ENCODE measurements at places on chromosomes 7 and 10. TPM values are rescaled to one million over a fixed set of nuclear protein-coding genes. Genes with fewer than 3 reads are reported as not detected.
A peak's percentile ranks its signal among the peaks of the same experiment; 100 is the strongest.

DNA sequence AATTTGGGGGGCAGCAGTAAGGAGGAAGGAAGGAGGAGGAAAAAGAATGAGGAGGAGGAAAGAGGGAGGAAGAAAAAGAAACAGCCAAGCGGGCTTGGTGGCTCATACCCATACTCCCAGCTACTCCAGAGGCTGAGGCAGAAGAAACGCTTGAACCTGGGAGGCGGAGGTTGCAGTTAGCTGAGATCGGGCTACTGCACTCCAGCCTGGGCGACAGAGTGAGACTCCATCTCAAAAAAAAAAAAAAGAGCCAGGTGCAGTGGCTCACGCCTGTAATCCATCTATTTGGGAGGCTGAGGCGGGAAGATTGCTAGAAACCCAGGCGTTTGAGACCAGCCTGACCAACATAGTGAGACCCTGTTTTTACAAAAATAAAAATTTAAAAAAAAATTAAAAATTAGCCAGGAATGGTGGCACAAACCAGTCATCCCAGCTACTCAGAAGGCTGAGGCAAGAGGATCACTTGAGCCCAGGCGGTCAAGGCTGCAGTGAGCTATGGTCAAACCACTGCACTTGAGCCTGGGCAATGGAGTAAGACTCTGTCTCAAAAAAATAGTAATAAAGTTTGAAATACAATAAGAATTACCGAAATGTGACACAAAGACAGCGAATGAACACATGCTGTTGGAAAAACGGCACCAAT, 14.1 kb upstream of the CRCP start:
- no peaks in the 10 kb centered on the region for H3K4me1 ChIP-seq
- no peaks in the 10 kb centered on the region for H3K27me3 ChIP-seq
- no peaks in the 10 kb centered on the region for H3K36me3 ChIP-seq
- H3K27ac ChIP-seq: peak overlapping the region; percentile 92
- no peak for DNase-seq

The NACAD gene
- 6.8 TPM for total RNA-seq

The TMEM213 gene
- total RNA-seq: not detected

- H3K27me3 ChIP-seq: no peaks in the 10 kb centered on the region
- H3K4me3 ChIP-seq: no peak overlapping the region
- H3K27ac ChIP-seq: no peak overlapping the region
- H3K4me1 ChIP-seq: peaks cover 7% of the 10 kb centered on the region
- no peak for DNase-seq
These were observed 72.4 kb upstream of the LRRC17 start for GRCh38 chr7:102840404-102840803.

DNA sequence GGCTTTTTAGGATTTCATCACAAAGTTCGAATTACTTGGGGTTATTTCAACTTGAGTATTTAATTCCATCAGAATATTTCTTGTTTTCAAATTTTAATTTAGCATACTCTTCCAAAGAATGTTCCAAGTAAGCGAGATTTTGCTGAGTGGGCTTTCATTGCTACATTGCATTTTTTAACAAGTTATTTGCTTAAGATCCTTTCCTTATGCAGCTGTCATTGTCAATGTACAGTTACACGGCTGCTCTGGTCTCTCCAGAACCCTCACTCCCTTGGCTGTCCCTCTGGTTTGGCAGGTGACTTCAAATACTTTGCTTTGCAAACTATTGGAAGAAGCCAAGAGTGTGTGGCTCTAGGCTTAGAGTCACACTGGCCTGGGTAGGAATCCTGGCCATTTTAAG, 80.0 kb downstream of the CFAP58 start:
- H3K27ac ChIP-seq: no peak overlapping the region
- DNase-seq: no peak
- H3K27me3 ChIP-seq: no peaks in the 10 kb centered on the region
- no peaks in the 10 kb centered on the region for H3K36me3 ChIP-seq
- no peaks in the 10 kb centered on the region for H3K4me1 ChIP-seq
- no peak overlapping the region for H3K4me3 ChIP-seq

The UCN3 gene
- not detected for total RNA-seq

- no peaks in the 10 kb centered on the region for H3K4me1 ChIP-seq
- no peak overlapping the region for H3K27ac ChIP-seq
- no peaks in the 10 kb centered on the region for H3K27me3 ChIP-seq
- DNase-seq: no peak
- no peak overlapping the region for H3K4me3 ChIP-seq
These were observed 213.6 kb upstream of the FOXK1 start for GRCh38 chr7:4468320-4469102.

- DNase-seq: peak; percentile 81
- no peaks in the 10 kb centered on the region for H3K27me3 ChIP-seq
- H3K27ac ChIP-seq: no peak overlapping the region
- no peak overlapping the region for H3K4me3 ChIP-seq
- H3K36me3 ChIP-seq: no peaks in the 10 kb centered on the region
These were observed 13.5 kb upstream of the BAMBI start for GRCh38 chr10:28663576-28664368.

GRCh38 chr7:148906707-148907498, 22.8 kb upstream of the EZH2 start:
- no peak overlapping the region for H3K27ac ChIP-seq
- no peaks in the 10 kb centered on the region for H3K27me3 ChIP-seq
- no peaks in the 10 kb centered on the region for H3K36me3 ChIP-seq
- DNase-seq: no peak
- no peaks in the 10 kb centered on the region for H3K4me1 ChIP-seq

GRCh38 chr7:129836983-129837382, 115.8 kb downstream of the UBE2H start:
- no peaks in the 10 kb centered on the region for H3K36me3 ChIP-seq
- no peak overlapping the region for H3K4me3 ChIP-seq
- no peak for DNase-seq
- no peak overlapping the region for H3K27ac ChIP-seq
- H3K4me1 ChIP-seq: no peaks in the 10 kb centered on the region
